Germinal center (tissue), 1 donor: ENCODE measurements at places on chromosomes 7 and 10.

- DNase-seq: no peak
Measured at GRCh38 chr10:101888251-101888949, 44.8 kb upstream of the KCNIP2 start.

DNA sequence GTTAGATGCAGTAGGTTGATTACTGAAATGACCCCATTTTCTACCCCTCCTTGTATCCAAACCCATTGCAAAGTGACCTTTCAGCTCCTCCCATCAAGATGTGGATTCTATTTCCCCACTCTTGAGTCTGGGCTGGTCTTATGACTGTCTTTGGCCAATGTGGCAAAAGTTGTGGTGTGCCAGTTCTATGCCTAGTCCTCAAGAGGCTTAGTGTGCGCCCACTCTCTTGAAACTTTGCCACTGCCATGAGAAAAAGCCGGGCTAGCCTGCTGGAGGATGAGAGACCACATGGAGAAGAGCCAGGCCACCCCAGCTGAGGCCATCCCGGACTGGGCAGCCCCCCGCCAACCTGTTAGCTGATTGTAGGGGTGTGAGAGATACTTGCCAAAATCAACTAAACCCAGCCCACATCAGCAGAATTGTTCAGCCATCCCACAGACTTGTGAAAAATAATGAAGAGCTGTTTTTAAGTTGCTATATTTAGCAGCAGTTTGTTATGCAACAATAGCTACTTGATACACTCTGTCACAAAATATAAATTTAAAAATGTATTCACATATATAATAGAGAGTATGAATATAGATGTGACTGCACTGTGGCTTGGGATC, 131.0 kb upstream of the PALS2 start:
- no peak for DNase-seq

DNA sequence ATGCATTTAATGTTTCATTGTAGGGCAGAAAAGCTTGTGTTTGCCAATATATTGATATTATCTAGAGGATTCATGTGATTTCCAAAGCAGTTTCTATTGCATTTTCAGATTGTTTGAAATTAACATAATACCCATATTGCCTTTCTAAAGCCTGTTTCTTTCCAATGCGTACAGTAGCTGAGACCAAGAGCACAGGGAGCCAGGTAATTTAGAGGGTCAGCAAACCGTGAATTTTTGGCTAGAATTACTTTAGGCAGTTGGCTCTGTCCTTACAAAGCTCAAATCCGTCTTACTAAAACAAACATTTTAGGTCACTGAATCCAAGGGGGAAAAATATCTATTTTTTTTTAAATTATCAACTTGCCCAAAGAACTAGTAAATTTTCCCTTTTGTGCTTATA, 604.9 kb upstream of the ADARB2 start:
- DNase-seq: no peak

DNA sequence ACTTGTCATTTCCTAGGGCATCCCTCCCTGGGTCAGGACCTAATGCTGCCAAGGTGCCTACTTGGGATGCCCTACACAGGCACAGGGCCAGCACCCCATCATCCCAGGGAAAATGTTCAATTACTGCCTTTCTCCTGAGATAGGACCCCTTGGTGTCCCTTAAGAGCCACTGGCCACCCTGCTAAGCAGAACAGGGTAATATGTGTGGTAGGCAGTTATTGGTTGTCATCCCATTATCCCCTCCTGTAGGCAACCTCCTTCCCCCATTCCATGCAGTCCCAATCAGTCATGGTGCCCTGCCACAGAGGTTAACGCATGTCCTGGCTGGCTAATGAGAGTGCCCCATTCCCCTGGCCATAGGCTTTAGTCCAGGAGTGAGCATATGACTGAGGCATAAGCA, 53.2 kb downstream of the PRLHR start:
- DNase-seq: no peak

- no peak for DNase-seq
Measured at GRCh38 chr10:44320756-44321155, 64.1 kb downstream of the CXCL12 start.

DNA sequence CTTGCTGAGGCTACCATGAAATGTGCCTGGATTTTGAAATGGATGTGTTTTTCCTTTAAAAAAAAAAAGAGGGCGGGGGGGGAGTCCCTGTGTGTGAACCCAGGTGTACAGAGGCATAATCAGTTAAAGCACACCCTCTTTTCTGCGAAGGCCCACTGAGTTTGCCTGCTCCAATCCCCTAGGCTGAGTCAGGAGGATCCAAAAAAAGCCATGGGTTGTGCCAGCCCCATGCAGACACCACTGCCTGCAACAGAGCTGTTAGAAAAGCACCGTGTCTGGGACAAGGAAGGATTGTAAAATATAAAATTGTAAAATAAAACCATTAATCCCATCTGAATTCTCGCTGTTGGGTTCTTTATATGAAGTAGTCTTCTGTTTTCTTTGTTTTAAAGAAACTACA, 217.9 kb downstream of the ADAM12 start:
- DNase-seq: no peak

- DNase-seq: no peak
Measured at GRCh38 chr7:4663239-4664018, 18.7 kb upstream of the FOXK1 start.
